HS-27A (cell line): ENCODE measurements at places on chromosomes 2 and 18.
A peak's percentile ranks its signal among the peaks of the same experiment; 100 is the strongest.

DNA sequence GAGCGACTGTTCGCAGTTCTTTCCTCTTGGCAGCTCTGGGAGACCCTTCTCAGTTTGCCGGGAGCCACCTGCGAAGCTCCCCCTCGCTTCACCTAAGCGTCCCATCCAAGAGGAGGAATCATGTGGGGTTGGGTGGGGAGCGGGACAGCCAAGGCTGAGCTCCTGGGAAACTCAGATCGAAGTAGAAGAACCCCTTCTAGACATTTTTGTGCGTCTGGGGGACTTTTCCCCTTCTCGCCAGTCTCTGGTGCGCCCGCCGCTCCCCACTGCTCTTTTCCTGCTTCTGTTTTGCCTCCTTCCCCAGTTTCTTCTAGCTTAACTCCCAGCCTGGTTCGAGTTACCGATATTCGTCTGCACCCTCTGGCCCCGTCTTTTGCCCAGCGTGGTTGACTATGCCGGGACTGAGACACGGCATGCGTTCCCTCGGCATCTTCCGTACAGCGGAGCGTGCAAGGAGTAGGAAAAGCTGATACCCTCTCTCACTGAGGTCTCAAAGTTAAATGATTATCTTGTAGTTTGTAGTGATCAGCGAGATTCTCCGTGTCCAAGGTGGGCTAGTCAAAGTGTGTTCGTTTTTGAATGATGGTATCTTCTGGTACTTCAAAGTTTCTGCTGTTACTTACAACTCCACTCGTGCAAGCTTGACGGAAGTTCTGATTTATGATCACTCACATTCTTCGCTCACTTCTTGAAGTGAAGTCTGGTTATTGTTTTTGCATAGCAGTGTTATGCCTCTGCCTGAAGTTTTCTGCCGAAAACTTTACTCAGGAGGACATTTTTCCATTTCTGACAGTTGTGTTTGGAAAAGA is 664 bp downstream of the CAMKMT start:
- no peak for DNase-seq

DNA sequence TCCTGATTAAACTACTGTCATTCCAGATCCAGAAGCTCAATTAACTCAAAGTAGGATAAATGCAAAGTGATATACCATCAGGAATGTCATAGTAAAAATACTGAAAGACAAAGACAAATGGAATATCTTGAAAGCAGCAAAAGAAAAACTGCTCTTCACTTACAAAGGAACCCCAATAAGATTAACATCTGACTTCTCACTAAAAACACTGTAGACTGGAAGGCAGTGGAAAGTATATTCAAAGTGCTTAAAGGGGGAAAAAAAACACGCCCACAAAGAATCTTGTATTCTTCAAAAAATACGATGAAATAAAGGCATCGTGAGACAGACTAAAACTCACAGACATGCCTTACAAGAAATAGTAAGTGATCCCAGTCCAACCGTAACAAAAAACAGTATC is 195.7 kb downstream of the DOK6 start:
- DNase-seq, result no peak

DNA sequence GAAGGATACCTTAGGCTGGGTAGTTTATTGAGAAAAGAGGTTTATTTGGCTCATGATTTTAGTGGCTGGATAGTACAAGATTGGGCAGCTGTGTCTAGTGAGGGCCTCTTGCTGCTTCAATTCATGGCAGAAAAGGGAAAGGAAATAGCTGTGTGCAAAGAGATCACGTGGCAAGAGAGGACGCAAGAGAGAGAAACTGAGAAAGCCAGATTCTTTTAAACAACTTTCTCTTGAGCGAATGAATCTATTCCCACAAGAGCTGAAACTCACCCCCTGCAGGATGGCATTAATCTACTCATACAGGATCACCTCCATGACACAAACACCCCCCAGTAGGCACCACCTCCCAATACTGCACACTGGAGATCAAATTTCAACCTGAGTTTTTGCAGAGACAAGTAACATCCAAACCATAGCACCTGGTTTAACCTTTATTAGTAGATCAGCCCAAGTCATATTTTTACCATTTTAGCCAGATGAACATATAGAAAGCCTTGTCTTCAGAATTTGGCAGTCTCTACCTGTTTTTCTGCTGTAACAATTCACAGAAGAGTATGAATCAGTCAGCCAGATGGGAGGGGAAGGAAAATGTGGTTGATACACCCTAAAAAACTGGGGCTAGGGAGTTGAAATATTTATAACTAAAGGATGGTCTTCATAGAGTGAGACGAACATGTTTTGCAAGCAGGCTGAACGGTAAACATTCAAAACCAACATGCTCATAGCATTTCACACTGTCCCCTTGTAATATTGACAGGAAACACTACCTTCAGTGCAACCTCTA is 73.9 kb upstream of the NCKAP5 start:
- DNase-seq, result no peak

- peak; percentile 72 for DNase-seq
Measured at GRCh38 chr2:224847961-224848850, 132.0 kb upstream of the CCDC195 start.

DNA sequence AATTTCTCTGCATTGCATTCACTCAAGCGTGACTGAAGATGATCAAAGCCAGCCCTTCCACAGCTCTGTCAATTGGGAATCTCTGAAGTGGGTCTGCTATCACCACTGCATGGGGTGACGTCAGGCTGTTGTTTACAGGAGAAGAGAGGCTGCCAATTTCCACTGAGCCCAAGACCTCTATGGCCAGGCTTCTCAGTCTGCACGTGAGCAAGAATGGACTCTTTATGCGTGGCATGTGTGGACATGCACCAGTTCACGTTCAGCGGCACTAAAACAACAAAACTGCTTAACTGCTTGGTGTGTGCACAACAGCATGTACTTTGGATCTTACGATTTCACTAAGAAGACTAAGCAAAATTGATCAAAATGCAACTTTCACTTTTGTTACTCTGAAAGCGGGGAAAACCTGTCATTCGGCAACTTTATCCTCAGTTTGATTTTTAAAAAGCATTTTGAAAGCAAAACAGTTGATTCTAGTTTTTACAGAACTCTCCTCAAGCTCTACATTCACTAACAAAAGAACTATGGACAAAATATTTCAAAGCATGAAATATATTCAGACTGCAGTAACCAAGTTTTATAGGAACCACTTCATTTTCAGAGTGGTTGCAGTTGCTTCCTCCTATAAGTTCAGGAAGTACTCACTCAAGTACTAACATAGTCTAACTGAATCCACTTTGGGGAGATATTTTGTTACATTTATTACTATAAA is 77.0 kb upstream of the SERTAD2 start:
- no peak for DNase-seq

DNA sequence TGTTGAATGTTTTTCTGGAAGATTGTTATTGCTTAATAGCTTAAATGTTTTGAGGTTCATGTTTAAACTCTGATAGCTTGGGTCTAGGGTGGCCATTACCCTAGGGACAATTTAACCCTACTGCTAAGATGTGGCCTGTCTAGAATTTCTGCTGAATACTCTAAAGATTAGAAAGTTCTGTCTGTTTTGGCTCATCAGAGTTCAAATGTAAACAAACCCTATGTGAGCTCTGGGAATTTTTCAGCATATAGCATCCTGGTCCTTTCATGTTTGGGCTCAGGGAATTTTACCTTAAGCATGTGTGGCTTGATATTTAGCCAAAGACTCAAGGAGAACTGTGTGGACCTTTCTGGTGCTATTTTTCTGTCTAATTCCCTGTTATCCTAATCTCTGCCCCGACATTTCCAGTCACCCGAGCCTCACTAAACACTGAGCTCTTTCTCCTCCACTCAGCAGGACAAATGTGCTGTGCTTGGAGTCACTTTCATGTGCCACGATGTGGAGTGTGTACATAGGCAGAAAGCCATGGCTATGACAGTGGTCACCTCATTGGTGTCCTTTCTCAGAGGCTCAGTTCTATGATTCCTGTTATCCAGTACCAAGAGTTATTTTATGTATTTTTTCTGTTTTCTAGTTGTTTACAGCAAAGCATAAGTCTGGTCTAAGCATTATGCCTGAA is 492.5 kb upstream of the SPHKAP start:
- no peak for DNase-seq

DNA sequence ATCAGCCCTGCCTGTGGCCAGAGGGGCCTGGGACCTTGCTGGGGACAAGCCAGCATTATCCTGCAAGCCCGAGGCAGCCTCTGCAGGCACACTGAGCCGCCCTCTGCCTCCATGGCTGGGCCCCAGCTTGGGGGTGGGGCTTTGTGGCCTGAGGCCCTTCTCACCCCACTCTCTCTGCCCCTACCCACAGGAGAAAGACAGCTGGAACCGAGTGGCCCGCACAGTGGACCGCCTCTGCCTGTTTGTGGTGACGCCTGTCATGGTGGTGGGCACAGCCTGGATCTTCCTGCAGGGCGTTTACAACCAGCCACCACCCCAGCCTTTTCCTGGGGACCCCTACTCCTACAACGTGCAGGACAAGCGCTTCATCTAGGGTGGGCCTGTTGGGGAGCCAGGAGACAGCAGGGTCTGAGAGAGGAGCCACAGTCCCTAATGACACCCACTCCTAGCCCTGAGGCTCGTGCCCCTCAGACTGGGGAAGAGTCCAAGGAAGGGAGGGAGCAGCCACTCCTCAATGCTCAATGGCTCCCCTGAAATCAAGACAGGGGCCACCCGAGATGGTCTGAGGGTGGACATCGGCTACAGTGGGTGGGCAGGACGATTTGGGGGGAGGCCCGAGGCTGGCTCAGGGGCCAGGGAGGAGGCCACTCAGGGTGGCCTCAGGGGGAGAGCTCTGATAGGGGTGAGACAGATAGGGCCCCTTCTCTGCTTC is 4.4 kb upstream of the CHRNG start:
- DNase-seq, result no peak

DNA sequence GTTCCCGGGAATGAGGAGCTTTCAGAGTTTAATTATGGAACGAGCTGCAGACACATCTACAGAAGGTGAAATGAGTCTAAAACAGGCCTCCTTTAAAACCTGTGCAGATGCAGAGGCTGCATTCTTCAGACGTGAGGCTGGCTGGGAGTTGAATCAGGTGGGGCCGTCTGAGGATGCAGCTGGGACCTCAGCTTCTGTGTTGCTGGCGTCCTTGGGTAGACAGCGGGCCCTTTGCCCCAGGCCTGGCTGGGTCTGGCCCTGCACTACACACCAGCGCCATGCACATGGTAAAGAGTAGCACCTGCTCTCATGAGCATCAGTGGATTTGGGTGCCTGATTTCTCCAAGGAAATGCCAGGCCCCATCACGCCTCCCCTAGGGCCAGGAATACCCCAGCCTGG is 67.3 kb downstream of the TMEM18 start:
- no peak for DNase-seq

- DNase-seq, result no peak
Measured at GRCh38 chr18:46294751-46295150, 190.6 kb downstream of the HAUS1 start.

DNA sequence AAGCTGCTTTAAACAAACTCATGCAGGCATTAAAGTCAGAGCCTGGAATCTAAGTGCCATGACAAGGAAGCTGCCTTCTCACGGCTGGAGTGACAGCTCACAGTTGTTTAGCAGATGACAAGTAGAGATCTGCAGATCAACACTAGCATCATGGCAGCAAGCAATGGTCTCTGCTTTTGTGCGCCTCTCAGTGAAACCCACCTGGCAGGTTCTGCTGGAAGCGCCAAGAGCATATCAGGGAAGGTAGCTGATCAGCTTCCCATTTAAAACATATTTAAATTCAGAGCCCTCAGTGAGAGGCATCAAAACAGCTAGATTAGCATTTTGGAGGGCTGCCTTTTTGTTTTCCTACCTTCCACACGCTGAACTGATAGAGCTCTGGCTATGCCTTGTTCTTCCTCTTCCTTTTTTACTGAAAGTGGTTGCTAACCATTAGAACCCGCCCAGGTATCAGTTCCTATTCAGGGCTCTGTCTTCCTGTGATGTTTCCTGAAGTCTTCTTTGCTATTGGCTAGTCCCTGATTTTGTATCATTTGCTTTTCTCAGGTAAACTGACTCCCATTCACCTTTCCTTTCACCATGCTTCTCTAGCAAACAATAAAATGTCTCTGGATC is 70.8 kb downstream of the TMEM200C start:
- DNase-seq, result no peak

DNA sequence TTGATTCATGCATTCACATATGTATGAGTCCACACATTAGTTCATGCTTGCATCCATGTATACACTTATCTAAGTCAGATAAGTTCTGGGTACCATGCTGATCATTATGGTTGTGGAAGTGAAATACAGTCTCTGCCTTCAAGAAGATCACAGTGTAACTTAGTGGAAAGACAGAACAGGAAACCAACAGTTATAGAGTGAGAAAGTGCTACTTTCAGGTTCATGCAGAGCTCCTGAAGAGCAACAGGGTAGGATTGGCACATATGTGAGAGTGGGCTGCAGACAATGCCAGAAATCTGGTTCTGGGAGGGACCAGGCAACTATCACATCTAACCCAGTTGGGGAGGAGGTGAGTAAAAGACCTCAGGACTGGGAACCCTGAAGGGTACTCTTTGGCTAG is 35.4 kb upstream of the PGAP1 start:
- DNase-seq, result no peak

- DNase-seq, result peak; percentile 8
Measured at GRCh38 chr2:97951155-97951680, 44.5 kb downstream of the TMEM131 start.

DNA sequence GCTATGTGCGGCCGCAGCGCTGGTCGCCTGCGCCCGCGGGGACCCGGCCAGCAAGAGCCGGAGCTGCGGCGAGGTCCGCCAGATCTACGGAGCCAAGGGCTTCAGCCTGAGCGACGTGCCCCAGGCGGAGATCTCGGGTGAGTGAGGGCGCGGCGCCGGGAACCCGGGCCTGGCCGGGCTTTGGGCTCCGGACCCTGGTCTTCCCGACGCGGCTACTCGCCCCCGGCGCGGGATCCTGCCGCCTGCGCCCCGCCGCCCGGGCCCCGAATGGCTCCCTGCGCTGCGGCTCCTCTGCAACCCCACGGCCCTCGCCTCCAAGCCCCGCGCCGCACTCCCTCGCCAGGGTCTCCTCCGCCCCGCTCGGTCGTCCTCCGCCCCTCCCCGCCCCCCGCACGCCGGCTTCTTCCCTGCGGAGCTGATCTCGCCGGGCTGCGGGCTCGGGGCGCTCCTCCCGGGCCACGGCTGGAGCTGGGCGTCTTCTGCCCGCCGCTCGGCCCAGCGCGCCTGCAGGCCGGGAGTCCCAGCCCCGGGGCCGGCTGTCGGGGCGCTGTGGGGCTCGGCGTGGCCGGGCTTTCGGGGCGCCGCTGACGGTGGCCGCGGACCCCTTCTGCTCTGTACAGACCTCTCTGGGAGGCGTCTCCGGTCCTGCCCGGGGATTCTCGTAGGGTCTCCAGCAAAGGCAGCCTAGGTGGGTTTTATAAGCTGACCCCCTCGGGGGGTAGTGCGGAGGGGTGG is 652 bp downstream of the GPC1 start:
- DNase-seq, result no peak

- no peak for DNase-seq
Measured at GRCh38 chr2:44572196-44572900, 210.6 kb downstream of the CAMKMT start.

DNA sequence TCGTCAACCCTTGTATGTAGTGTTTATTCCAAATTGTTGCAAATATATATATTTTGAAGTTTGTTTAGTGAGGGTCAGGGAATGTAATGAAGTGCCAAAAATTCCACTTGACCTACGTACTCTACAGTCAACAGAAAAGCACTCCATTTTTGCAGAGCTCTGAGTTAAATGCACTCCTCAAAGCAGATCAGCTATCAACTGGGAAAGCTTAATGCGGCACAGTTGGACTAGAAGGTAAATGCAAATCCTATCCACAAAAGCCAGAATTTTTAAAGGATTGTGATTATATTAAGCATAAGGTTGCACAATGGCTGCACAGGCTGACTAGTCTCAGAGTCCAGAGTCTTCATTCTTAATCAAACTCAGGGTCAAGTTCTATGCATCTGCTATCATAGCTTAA is 577.1 kb downstream of the ARHGAP15 start:
- DNase-seq, result no peak

GRCh38 chr2:42102024-42102590 is 54.3 kb downstream of the PKDCC start:
- DNase-seq, result no peak
